ENCODE measurements at places on chromosomes 1 and 21. TPM values are rescaled to one million over a fixed set of nuclear protein-coding genes. Genes with fewer than 3 reads are reported as not detected.

AGPAT3 gene
- 76.3 TPM for total RNA-seq

BSND gene
- total RNA-seq, result not detected

SMCP gene
- not detected for total RNA-seq

OR6K3 gene
- total RNA-seq, result not detected

LINGO4 gene
- 0.14 TPM for total RNA-seq

PADI2 gene
- 0.23 TPM for total RNA-seq

SYDE2 gene
- total RNA-seq, result 4.1 TPM

SIPA1L2 gene
- 0.86 TPM for total RNA-seq

GBP7 gene
- total RNA-seq, result 0.11 TPM

DNA sequence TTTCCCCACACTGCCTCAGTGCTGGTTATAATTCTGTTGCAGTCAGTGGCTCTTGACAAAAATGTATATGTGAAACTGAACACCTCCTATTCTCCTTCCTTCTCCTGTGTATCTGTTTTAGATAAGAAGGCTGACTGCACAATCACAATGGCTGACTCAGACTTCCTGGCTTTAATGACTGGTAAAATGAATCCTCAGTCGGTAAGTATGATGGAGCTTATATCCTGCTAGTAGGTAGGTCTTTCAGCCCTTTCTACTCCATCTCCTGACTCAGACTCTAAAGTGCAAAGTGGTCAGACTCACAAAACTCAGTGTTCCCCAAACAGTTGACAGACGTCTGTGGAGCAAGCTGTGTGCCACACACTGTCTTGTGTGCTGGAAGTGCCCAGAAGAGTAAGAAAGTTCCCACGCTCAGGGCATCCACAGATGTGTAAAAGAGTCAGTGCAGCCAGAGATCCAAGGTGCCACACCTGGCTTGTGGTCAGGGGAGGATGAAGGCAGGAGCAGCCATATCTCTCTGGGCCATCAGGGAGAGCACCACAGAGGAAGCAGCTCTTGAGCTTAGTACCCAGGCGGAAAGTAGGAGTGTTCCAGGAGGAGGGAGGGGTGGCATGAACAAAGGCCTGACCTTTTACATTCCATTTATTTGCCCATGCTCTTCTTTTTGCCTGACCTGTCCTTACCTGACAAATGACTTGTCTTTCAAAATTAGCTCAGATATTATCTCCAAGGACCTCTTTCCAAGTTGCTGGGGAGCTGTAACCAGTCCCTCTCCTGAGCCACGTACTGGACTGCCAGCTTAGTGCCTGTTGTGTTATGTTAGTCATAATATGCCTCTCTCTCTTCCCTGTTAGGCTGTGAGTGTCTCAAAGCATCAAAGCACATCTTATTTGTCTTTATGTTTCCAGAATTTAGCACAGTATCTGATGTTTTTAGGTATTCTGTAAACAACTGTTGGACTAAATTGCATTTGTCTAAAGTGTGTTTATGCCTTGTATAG, 14.0 kb upstream of the PODN start:
- no peak for DNase-seq

- DNase-seq, result no peak
Measured at GRCh38 chr1:64685217-64685616, 59.7 kb upstream of the RAVER2 start.

- no peak for DNase-seq
Measured at GRCh38 chr1:53636621-53637171, 102.3 kb downstream of the GLIS1 start.

GRCh38 chr1:207314816-207315215, 6.7 kb upstream of the CD55 start:
- no peak for DNase-seq

GRCh38 chr1:232223183-232223708, 406.7 kb downstream of the SIPA1L2 start:
- DNase-seq, result no peak

GRCh38 chr1:95308276-95309030, 74.4 kb downstream of the RWDD3 start:
- DNase-seq, result no peak

DNA sequence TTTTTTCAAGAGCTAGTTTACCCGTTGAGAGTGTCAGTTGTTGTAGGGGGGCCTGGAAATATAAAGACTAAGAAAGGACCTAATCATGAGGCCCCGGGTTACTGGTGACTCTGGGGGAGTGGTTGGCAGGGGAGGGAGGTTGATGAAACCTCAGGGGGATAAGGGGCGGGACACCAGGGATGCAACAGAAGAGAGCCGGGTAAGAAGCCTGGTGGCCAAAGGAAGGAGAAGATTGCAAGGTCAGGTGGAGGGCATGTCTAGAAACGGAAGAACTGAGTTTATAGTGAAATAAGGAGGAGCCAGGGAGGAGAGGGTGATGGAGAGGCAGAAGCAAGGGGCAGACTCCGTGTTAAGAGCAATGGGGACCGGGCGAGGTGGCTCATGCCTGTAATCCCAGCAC, 12.5 kb upstream of the SPOCD1 start:
- DNase-seq, result no peak

- no peak for DNase-seq
Measured at GRCh38 chr1:5386371-5386770, 605.9 kb downstream of the NPHP4 start.

DNA sequence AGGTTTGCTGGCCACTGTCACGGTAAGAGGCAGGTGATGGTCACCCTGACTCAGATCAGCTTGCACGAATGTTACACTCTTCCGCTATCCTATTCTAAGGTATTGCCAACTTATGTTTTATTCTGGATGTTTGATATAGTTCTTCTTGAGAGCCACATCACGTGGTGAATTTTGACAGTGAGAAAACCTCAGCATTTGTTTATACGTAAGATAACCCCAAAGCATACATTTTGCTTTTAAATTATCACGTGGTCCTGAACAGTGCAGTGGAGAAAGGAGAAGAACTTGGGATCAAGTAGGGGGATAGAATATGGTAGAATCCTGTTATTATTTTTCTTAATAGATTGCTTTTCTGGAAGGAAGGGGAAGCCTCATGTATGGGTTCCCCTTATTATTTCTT, 16.6 kb downstream of the ATP1A1 start:
- DNase-seq, result no peak

GRCh38 chr1:224170748-224171478, 12.1 kb upstream of the DEGS1 start:
- no peak for DNase-seq

GRCh38 chr1:74733604-74734484, 892 bp downstream of the TYW3 start:
- no peak for DNase-seq

- DNase-seq, result no peak
Measured at GRCh38 chr21:44923480-44924084, 2.9 kb upstream of the ITGB2 start.

DNA sequence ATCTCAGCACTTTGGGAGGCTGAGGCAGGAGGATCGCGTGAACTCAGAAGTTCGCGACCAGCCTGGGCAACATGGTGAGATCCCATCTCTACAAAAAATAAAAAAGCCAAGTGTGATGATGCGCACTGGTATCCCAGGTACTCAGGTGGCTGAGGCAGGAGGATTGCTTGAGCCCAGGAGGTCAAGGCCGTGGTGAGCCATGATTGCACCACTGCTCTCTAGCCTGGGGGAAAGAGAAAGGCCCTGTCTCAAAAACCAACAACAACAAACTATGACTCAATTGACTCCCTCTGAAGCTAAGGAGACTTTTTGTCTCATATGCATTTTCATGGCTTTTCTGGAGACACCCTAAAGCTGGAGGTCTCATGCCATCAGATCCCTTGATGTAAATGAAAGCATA, 118.8 kb downstream of the CCDC185 start:
- DNase-seq, result no peak

DNA sequence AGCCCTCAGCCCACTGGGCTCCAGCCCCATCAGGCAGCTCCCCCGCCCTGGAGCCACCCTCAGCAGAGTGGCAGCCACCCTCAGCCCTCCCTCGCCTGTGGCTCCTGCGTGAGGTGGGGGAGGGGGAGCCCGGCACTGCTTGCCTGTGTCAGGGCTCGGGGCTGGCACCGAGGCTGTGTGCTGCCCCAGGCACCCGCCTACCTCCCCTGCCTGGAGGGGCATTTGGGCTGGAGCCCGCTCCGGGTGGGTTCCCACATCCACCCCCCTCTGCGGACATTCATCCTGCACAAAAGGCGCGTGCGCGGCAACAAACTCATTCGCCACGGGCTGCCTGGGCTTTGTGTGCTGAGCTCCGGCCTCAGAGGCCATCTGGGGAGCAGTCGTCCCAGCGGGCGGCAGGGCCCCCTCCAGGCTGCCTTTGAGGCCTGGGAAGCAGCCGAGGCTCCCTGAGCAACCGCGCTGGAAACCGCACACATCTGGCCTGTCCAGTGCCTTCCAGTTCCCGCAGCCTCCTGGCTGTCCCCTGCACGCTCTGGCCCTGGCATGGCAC, 12.6 kb upstream of the TNFRSF14 start:
- peak; percentile 66 for DNase-seq

GRCh38 chr1:152109998-152110294, 5.3 kb downstream of the TCHH start:
- DNase-seq, result no peak

DNA sequence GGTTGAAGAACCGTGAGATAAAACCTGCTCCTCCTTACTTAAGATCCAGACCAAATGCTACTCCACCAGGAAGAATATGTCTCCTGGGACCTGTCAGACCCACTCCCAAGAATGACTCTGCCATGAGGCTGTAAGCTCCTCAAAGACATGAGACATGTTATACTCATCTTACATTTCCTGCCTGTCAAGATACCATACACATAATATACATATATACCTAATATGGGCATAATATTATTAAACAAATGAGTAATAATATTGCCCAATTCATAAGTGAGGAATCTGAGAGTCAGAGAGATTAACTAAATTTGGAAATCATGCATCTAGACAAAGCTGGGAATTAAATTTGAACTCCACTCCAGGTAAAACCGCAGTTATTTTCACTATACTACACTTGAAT, 634.9 kb downstream of the LMO4 start:
- DNase-seq, result no peak

GRCh38 chr1:226653311-226653921, 85.7 kb downstream of the ITPKB start:
- peak; percentile 70 for DNase-seq

GRCh38 chr1:64898107-64898861, 68.1 kb downstream of the JAK1 start:
- DNase-seq, result no peak

DNA sequence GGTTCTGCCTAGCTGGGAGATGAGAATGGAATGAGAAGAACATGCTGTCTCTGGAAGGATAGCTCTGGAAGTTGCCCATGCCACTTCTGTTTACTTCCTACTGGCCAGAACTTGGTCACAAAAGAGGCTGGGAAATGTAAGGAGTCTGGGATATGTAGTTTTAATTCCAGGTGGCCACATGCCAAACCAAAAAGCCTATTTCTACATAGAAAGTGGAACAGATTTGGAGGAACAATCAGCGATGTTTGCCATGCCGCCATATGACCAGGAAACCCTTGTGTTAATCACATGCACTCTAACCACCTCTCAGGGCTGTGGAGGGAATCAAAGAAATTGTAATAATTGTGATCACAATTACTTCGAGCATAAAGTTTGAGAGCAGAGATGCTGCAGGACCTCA, 10.0 kb upstream of the OLIG2 start:
- DNase-seq, result no peak

DNA sequence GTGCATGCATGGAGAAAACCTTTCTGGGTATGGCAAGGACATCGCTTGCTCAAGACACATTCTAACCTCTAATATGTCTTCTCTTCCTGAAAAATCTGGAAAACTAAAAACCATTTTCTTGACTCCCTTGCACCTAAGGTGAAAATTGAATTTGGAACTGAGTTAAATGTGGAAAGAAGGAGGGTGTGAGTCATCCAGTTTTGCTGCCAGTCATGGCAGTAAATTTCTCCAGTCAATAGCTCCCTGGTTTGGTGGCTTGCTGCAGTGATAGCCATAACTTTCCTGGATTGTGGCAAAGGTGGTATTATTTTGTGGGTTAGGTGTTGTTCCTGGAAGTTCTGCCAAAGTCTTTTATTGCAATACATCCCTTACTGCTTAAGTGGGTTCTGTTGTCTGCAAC, 2.5 kb downstream of the ZCCHC17 start:
- no peak for DNase-seq

DNA sequence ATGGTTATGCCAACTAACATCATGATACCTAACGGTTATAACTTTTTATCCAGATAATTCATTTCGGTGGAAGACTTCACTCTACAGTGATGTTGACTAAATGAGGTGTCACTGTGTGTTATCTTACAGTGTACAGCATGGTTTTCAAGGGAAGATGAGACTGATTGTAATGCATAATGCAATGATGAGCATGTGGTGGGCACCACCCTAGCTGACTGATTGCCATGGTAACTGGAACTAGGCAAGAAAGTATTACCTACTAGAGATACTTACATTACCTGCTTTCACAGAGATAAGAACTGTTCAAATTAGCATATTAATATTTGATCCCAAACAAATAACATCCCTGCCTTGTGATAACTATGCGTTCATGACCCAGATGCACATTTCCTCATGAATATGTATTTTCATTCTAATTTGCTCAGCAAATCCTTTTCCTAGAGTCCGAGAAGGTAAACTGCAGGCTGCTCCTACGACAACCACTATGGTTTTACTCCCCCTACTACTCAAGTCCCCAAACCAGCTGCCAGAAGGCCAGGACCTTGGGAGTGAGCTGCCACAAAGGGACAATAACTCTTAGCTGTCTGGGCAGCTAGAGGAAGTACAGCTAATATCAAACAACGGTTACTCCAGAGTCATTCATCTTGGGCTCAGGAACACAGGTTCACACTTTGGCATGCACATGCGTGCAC, 29.2 kb downstream of the TRABD2B start:
- DNase-seq, result no peak

- no peak for DNase-seq
Measured at GRCh38 chr1:154342132-154342531, 16.8 kb downstream of the ATP8B2 start.

DNA sequence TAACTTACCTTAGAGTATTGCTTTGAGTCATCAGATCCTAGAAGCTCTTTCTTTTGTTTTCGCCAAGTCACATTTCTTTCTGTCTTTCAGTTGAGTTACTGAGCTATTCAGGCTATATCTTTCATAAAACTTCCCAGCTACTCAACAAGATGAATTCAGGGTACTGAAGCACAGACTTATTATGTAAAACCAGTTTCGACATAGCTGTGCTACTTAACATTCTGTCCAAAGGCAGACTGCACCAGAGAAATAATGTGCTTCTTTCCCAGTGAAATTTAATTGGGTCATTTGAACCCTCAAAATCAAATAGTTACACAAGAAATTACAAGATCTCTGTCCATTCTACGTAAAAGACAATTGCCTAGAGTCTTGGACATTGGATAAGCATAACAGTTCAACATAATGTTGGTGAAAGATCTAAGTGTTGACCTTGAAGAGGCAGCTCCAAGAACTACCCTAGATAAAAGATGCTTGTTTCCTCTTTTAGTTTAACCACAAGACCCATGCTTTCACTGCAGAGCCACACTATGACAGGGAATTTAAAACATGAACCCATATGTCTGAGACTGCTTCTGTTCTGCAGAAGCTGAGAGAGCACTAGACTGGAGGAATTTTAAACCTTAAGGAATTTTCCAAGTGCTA, 163.2 kb downstream of the LRRC40 start:
- DNase-seq, result no peak

GRCh38 chr1:177799746-177800145, 170.1 kb downstream of the SEC16B start:
- no peak for DNase-seq

GRCh38 chr1:230875370-230875769, 7.0 kb upstream of the C1orf198 start:
- no peak for DNase-seq

- DNase-seq, result no peak
Measured at GRCh38 chr1:121522061-121522759, 337.4 kb downstream of the SRGAP2C start.

GRCh38 chr1:183443011-183443410, 24.8 kb upstream of the NMNAT2 start:
- DNase-seq, result no peak

- no peak for DNase-seq
Measured at GRCh38 chr1:218743861-218744505, 398.8 kb downstream of the TGFB2 start.

All from activated naive CD8-positive, alpha-beta T cell treated with anti-CD3 and anti-CD28 coated beads, Interleukin-2, amount 10 ng/mL, durations not matched to agents 7 days and 5 days (primary cell).